ENCODE measurements at places on chromosomes 3 and 15.
A peak's percentile ranks its signal among the peaks of the same experiment; 100 is the strongest.

- DNase-seq = no peak
Observed at GRCh38 chr3:150666167-150666566, 37.6 kb downstream of the ERICH6 start.

- DNase-seq = peak; percentile 67
Observed at GRCh38 chr3:197795200-197795599, 4.1 kb downstream of the LRCH3 start.

- DNase-seq = no peak
Observed at GRCh38 chr15:50068016-50068415, 51.0 kb downstream of the ATP8B4 start.

DNA sequence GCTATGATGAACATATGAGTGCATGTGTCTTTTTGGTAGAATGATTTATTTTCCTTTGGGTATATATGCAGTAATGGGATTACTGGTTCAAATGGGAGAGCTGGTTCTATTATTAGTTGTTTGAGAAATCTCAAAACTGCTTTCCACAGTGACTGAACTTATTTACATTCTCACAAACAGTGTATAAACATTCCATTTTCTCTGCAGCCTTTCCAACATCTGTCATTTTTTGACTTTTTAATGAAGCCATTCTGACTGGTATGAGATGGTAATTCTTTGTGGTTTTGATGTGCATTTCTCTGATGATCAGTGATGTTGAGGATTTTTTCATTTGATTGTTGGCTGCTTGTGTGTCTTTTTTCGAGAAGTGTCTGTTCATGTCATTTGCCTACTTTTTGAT lies 1124.2 kb downstream of the NAALADL2 start:
- DNase-seq = peak; percentile 13

GRCh38 chr3:37116998-37117397 lies 57.4 kb downstream of the LRRFIP2 start:
- no peak for DNase-seq

DNA sequence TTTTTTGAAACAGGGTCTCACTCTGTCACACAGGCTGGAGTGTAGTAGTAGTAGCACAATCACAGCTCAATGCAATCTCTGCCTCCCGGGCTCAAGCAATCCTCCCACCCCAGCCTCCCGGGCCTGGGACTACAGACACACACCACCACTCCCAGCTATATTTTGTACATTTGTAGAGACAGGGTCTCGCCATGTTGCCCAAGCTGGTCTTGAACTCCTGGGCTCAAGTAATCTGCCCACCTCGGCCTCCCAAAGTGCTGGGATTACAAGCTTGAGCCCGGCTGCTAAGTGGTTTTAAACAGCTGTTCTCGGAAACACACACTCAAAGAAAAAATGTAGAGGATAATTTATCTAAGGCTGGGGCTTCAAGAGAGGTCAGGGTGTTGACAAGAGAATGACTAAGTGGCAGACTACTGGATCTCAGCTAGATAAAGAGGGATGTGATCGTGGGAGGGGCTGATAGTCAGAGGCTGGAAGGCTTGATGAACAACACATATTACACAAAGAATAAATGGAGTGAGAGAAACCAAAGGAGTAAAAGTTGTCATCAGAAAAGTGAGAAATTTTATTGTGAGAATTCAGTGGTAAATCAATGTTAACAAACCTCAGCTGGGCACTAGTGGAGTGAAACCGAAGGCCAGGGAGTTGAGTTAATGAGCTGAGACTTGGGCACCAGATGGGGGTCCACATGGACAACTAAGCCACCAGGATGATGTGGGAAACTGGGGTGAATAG lies 6.7 kb downstream of the CCR5AS start:
- DNase-seq = no peak

DNA sequence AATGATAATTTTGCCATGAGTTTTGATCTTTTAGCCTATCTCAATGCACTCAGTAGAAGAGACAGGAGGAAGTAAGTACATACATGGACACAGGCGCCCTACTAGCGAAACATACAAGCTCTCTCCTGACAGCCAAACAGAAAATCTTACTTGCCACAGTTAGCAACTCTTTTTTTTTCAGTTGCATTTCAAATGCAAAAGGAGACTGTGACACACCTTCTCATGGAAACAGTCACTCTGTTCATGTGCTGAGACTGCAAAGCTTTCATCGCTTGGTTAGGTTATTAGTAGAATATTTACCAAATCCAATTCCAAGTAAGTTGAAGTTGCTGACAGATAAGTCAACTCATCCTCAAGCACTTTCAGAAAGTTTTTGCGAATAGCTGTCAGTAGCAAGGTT lies 223.3 kb downstream of the FOXP1 start:
- DNase-seq = no peak

GRCh38 chr3:172341482-172342059 lies 106.7 kb downstream of the GHSR start:
- DNase-seq = peak; percentile 48

GRCh38 chr15:69489073-69489571 lies 36.5 kb downstream of the RPLP1 start:
- no peak for DNase-seq

GRCh38 chr3:62169906-62170660 lies 203.3 kb downstream of the FEZF2 start:
- no peak for DNase-seq

DNA sequence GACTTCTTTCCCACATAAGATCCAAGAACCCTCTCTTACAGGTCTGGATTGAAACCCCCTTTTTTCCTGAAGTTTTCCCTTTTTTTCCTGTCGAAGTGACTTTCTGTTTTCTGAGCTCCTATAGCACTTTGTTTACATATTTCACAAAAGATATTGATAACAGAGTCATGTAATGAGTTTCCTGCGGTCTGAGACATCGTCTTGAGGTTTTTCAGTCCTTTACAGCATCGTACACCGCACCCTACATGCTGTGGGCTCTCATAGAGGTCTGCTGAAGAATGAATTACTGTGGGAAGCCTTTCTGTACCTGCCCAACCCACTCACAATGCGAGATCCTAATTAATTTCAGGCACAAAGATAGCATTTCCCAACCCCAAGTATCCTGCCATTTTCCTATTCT lies 53.1 kb downstream of the MCF2L2 start:
- DNase-seq = no peak

- no peak for DNase-seq
Observed at GRCh38 chr3:113847664-113848461, 9.3 kb downstream of the GRAMD1C start.

Measured in fibroblast of the conjunctiva (primary cell).